ENCODE measurements at places on chromosomes 4 and X.
A peak's percentile ranks its signal among the peaks of the same experiment; 100 is the strongest.

DNA sequence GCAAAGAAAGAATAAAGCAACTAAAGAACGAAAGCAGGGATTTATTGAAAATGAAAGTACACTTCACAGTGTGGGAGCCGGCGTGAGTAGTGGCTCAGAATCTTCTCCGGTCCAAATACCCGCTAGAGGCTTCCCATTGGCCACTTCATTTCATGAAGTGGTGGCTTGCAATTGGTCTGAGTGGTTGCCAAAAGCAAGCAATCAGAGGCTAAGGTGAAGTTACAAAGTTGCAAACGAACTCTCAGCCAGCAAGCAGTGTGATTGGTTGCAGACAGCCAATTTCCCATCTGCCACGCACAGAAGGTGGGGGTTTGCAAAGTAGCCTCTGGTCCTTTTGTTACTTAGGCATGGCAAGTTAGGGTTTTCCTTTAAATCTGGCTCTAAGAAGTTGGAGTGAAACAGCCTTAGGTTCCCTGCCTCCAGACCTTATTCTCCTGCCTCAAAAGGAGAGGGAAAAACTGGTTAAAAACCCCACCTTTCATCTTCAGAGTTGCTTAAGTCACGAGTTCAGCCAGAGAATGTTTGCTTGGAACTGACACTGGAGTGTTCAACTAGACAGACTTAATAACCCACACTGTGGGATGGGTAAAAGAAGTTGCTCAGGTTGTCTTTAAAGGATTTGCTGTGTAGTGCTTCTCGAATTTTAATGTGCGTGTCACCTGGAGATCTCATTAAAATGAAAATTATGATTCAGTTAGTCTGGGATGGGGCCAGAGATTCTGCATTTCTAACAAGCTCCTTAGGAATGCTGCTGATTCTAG, 6.9 kb upstream of the CLOCK start:
- no peak for ATAC-seq

DNA sequence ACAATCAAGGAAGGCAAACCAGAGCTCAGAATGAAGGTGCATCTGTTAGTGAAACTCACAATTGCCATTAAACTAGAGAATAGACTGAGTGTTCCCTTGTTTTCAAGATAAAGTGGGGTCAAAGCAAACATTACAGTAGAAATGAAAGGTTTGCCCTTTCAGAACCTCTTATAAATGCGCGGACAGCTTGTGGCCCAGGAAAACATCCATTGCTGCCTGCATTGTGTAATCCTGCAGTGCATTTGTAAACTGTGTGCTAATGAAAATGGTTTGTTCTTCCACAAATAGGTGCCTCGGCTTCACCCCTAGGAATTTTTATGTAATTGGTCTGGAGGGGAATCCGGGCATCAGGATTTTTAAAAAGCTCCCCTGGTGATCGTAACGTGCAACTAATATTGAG, 62.8 kb downstream of the SNX25 start:
- ATAC-seq, result no peak

- ATAC-seq, result no peak
Measured at GRCh38 chr4:81921751-81922159, 450.0 kb upstream of the RASGEF1B start.

DNA sequence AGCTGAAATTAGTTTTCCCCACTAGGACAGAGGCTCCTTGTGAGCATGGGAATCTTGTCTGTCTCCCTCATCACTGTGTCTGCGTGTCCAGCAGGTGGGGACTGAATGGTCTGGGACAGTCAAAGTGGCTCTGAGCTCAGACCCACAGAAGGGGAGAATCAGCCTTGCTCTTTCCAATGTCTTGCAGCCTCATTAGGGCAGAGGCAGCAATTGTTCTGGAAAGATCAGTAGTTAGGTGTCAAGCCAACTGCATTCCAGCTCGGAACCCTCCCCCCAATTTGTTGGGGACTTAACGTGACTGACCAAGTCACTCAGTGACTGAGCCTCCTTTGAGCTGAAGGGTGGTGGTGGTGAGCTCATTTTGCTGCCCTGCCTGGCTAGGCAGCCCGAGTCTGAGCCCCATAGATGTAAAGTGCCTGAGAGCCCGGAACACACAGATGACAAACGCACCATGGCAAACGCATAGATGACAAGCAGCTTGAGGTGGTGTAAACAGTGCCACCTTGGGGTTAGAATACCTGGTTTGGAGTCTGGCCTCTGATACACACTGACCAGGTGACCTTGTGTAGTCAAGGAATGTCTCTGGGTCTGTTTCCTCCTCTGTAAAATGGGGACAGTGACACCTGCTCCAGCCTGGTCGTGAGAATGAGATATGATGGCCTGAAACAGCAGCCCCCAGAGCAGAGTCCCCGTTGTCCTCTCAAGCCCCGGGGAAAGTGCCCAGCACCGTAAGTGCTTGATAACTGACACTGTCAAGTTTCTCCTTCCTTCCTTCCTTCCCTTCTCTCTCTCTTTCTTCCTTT, 2.7 kb upstream of the SORCS2 start:
- no peak for ATAC-seq

- ATAC-seq, result no peak
Measured at GRCh38 chr4:31791666-31792065, 1071.5 kb downstream of the PCDH7 start.

DNA sequence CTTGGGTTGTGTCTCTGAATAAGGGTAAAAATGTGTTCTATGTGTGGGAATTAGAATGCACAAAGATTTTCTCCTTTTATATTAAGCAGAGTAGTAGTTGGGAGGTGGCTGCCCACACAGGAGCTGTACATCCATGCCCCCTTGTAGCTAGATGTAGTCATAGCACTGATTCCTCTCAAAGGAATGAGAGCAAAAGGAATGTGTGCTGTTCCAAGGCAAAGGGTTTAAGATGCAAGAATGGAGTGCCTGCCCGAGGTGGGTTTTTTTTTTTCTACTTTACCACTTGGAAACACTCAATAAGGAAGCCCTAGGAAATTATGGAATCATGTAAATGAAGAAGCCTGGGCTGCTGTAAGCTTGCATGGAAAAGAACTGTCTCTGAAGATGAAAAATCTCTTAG, 2183.2 kb upstream of the AGA start:
- no peak for ATAC-seq

DNA sequence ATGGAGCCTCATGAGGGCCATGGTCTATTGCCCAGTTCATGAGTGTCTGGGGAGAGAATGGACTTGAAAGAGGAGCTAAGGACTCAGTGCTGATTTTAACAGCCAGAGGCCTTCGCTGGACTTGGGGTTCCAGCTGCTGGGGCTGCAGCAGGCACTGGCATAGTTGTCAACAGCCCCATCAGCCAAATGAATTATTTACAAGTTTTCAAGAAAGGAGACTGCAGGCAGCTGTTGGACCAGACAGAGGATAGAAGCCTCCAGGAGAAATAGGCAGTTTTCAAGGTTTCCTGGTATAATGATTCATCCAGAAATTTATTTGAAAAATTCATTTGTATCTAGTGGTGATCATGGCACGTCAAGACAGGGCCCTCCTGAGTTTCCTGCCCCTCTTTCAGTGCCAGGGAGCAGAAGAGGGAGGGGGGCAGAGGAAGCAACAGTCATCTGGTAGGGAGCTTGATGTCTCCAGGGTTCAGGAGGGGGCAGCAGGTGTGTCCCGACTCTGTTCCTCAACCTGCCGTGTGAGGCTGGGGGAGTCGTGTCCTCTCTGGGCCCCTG, 63.1 kb upstream of the GPR78 start:
- no peak for ATAC-seq

GRCh38 chrX:16140983-16141382, 17.6 kb downstream of the GRPR start:
- no peak for ATAC-seq

DNA sequence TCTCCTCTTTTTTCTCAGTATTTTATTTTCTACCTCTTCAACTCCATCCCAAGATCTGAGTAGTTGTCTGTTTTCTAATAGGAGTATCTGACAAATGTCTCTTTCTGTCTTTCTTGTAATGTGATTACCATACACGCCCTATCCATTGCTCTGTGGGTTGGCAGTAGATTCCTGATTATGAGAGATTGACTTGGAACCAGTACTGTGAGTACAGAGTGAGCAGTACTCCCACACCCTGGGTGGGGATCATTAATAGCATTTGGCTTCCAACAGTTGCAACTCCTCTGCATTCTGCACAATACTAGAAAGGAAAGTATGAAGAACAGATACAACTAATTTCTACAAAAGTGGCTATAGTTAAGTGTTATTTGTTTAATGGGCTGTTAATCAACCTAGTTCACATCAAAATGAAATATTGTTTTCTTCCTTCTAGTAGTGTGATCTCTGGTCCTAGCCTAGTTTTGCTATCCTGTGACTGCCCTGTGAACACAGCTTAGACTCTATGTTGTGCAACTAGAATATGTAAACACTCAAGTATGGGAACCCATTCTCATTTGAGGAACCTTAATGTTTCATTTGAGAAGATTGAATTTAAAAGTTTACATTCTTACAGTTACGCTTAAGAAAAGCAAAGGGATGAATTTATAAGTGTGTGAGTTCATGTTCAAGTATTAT, 112.9 kb downstream of the PTPN13 start:
- no peak for ATAC-seq

DNA sequence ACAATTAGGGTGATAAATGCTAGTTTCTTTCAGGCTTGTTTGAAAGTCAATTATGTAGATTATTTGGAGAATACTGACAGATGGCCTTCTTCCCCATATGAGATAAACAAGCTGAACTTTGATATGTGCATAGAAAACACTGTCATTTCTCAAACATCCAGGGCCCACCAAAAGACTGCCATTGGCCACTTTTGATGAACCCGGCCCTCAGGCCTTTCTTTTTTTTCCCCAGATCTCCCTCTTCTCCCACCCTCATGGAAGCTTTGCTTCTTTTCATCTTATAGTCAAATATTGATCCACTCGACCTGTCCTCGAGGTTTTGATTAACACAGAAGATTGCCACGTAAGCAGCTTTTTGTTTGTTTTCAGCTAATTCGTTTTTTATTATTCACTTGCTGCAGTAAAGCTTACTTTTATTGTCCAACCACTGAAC, 377.4 kb downstream of the SMARCA1 start:
- ATAC-seq, result no peak

- peak; percentile 68 for ATAC-seq
Measured at GRCh38 chrX:42751573-42751972, 26.4 kb downstream of the PPP1R2C start.

DNA sequence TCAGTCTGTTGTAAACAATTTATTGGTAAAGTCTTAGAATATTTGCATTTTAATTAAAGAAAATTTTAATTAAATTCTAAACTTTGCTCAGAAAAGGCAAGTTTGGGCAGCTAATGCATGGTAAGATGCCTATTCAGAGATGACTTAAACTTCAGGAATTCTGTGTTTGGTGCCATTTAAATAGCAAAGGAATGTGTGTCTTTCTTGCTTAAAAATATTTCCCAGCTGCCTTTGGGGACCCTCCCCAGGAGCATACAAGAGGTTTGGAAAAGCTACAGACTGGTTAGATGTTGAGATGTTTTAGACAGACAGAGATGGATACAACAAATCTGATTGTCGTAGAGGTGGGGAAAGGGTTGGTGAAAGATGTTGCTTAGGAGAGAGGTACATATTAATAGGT, 36.5 kb downstream of the AFF2 start:
- no peak for ATAC-seq

- no peak for ATAC-seq
Measured at GRCh38 chrX:31652650-31653049, 580.8 kb upstream of the FTHL17 start.

GRCh38 chr4:123528501-123529277, 132.1 kb downstream of the SPRY1 start:
- no peak for ATAC-seq

DNA sequence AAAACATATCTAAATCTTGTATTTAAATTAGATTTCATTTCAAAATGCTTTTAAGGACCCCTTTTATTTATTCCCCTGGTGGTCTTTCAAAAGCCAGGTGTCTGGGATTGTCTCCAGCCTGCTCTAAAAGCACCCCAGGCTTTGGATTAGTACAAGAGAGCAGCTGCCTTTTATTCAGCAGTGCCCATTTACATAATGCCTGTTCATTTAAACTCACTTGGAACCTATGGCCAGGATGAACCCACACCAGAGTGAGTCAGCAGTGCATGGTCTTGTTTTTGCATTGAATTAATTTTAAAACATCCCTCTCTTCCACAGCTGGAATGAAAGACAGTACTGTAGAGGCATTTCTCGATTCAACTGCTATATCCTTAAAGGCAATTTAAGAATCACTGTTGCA, 64.1 kb upstream of the TENM3 start:
- ATAC-seq, result no peak

DNA sequence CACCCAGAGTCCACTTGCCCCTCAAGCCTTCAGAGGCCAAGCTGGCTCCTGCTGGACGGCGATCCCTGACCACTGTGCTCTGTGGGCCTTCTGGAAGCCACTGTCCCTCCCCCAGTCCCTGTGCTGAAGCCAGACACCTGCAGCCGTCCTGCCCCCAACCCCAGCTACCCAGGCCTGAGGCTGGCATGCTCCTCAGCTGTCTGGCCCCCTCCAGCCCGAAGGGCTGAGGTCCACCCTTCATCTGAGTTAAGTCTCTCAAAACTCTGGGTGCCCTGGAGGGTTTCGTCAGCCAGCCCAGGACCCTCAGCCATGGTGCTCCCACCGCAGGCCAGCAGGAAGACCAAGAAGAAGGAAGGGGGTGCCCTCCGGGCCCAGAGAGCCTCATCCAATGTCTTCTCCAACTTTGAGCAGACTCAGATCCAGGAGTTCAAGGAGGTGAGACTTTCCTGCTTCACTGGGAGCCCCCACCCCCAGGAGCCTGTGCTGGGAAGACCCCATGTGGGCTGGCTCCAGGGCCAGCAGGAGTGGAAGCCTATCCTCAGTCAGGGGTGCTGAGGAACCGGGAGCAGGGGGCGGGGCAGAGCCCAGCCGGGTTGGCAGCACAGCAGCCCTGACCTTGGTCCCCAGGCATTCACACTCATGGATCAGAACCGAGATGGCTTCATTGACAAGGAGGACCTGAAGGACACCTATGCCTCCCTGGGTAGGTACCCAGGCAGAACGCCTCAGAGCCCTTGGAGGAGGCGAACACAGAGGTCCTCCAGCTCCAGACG, 4.2 kb downstream of the MYL5 start:
- ATAC-seq, result no peak

DNA sequence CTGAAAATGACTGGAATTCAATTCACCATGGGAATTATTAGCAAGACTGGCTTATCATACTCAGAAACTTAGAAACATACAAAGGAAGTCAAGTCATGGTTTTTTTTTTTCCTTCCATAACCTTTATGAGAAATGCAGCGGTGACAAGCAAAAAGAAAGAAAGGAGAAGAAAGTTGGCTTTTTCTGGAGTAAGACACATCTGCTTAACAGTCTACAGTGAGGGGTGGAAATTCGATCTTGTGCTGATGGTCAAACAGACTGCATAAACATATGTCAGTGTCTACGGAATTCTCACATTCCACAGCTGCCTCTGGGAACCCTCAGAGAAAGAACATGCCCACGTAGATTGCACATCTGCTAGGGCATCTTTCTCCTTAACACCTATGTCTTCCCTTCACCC, 54.6 kb downstream of the PROM1 start:
- ATAC-seq, result no peak

DNA sequence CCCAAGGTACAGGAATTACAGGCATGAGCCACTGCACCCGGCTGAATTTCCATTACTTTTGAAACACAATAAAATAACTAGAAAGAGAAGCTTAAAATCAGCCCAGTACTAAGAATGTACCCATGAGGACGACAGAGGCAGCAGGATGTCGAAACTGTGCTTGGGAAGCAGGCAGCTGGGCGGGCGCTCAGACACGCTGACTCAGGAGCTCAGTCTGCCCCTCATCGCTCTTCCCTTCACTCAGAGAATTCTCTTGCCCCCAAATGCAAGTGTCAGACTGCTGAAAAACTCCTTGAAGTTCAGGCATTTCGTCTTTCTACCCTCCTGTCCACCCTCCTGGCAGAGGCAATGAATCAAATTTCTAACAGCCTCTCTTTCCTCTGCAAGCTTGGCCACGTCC, 41.0 kb upstream of the CDKN2AIP start:
- no peak for ATAC-seq

Data from activated CD4-positive, CD25-positive, alpha-beta regulatory T cell treated with anti-CD3 and anti-CD28 coated beads, Interleukin-2, amount 50 U/mL, for 24 hours (primary cell).